ENCODE measurements at places on chromosomes 1 and 21. TPM values are rescaled to one million over a fixed set of nuclear protein-coding genes. Genes with fewer than 3 reads are reported as not detected.

ICOSLG gene
- 14.0 TPM for total RNA-seq

GLUL gene
- total RNA-seq = 346 TPM

AK5 gene
- 61.4 TPM for total RNA-seq

DENND1B gene
- 1.3 TPM for total RNA-seq

DDR2 gene
- total RNA-seq = 1.1 TPM

MEGF6 gene
- total RNA-seq = 30.8 TPM

RASSF5 gene
- total RNA-seq = 0.06 TPM

NTMT2 gene
- total RNA-seq = not detected

SH2D1B gene
- total RNA-seq = not detected

KRTAP21-2 gene
- not detected for total RNA-seq

GNL2 gene
- 42.1 TPM for total RNA-seq

OR2AK2 gene
- not detected for total RNA-seq

LGR6 gene
- total RNA-seq = not detected

IL10 gene
- not detected for total RNA-seq

GRHL3 gene
- total RNA-seq = not detected

SLC45A1 gene
- 1.8 TPM for total RNA-seq

MROH9 gene
- total RNA-seq = not detected

KIRREL1 gene
- total RNA-seq = 33.3 TPM

RHD gene
- total RNA-seq = not detected

TRPM2 gene
- total RNA-seq = 0.76 TPM

HES4 gene
- total RNA-seq = 32.3 TPM

CHODL gene
- 0.16 TPM for total RNA-seq

KCNA10 gene
- total RNA-seq = not detected

NLRP3 gene
- total RNA-seq = 0.31 TPM

PLA2G2C gene
- total RNA-seq = not detected

JAM2 gene
- total RNA-seq = 3.9 TPM

LRRC71 gene
- total RNA-seq = 0.19 TPM

S100A7 gene
- not detected for total RNA-seq

RNF186 gene
- not detected for total RNA-seq

SPRR1A gene
- total RNA-seq = not detected

A3GALT2 gene
- not detected for total RNA-seq

SERTAD4 gene
- total RNA-seq = 1.8 TPM

CFAP107 gene
- total RNA-seq = not detected

HHIPL2 gene
- total RNA-seq = not detected

KCNQ4 gene
- total RNA-seq = not detected

OR2L8 gene
- total RNA-seq = 0.31 TPM

Data from bladder microvascular endothelial cell (primary cell).